ENCODE measurements at places on chromosomes 2 and 18.

- no peak for DNase-seq
Observed at GRCh38 chr2:227398684-227399670, 11.2 kb upstream of the SCYGR1 start.

GRCh38 chr2:69741229-69741574 lies 732 bp upstream of the ANXA4 start:
- DNase-seq, result peak; percentile 40

DNA sequence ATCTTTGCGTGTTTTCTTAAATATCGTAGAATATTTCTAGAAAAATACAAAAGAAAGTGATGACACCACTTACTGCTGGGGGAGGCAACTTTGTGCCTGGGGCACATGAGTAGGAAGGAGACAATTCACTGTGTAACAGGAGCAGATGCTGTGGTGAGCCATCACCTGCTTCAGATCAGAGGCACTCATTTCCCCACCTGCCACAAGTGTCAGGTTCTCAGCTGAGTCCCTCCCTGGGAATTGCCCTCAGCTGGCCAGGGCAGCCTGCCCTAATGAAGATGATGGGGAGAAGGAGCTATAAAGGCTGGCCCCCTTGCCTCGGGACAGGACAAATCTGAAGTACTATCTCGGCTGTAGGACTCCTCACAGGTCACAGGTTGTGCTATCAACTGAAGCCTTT lies 322.8 kb downstream of the STK39 start:
- no peak for DNase-seq

GRCh38 chr2:202317080-202317857 lies 51.7 kb downstream of the NOP58 start:
- DNase-seq, result no peak

DNA sequence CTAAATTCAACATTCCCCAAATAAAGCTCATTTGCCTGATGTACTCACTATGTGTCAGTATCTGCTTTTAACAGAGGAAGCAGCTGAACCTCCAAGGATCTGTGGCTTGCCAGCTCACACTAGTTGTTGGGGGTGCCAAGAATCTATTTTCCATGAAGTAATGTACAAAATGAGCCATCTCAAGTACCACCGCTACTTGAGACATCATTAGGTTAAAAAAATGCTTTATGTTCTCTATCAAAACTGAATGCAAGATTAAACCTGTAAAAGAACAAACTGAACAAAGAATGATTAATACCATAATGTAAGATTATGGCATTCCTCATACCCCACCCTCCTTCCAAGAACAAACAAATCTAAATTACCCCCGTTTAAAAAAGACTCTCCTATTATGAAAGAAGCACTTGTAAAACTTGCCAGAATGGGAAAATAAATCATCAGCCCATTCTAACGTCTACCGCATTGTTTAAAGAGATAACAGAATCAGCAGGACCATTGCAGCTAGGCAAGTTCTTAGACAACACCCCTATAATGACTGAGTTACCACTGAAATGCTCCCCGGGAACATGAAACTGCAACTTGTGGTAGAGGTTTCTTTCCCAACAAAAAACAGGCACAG lies 471.6 kb downstream of the DLGAP1 start:
- no peak for DNase-seq

- DNase-seq, result no peak
Observed at GRCh38 chr18:36200354-36200771, 13.1 kb downstream of the MOCOS start.

DNA sequence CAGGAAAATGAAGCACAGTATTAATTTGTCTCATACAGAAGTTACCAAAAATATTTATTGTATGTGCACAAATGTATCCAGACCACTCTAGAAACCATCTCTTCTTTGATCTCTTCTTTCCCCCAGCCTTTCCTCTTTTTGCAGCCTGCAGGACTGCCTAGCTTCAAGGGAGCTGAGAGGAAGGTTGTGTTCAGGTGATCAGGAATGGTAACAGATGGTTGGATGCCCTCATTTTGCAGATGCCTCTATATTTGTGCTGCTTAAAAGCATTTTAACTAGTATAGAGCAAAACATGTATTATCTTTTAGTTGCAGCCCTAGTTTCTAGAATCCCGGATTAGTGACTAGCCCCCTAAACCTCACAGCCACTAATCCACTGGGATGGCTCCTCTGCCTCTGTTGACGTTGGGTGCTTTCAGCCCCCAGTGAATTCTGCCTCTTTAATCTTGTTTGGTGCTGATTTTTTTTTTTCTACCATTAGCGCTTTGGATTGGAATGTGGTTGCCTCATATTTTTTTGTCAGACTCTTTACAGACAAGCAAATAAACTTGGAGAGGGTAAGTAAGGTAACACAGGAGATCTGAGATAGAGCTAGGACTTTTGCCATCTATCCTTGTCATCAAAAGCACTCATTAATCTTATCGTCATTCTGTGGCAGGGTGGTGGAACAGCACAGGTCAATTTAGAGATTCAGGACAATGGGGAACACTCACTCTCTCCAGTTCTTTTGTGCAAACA lies 103.8 kb upstream of the NDUFV2 start:
- no peak for DNase-seq

DNA sequence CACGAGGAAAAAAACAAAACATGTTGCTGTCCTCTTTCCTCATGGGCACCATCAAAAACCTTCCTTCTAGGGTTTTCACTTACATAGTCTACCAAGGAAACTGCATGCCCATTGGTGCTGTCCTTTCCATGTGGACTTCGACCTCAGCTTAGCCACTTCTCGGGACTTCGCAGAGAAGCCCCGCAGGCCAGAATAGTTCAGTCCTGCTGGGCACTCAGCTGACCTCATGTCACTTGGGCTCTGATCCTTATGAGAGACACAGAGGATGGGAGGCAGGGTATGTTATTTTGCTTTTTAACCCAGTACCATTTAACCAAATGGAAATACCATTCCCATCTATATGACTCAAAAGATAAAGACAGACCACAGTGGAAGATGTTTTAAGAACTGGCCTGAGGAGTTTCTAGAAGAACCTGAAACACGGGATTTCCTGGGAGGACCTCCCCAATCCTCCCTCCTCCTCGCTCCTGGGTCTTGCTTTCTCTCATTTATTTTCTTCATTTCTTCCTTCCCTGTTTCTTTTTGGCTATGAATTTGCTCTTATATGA lies 28.4 kb downstream of the AAK1 start:
- DNase-seq, result no peak

DNA sequence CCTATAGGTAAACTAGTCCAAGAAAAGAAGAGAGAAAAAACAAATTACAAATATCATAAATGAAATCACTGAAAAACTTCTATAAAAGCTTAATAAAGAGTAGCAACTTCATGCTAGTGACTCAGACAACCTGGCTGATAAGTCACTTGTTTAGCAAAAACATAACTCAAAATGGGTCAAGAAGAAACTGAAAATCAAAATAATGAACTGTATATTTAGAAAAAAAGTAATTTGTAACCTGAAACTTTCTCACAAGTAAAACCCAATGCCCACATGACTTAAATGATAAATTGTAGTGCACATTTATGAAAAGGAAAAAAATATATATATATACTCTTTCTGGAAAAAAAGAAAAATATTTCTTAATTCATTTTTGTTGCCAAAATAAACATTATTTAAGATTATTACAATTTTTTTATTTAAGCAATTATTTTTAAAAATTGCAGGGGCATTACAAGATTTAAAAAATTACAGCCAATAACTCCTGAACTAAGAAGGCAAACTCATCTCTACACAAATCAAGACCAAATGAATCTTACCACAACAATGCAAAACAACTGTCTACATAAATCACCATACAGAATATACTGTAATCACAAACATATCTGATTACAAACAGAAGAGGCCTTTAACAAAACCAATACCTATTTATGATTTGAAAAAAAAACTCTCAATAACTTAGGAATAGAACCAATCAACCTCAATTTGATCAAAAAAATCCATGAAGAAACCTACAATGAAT lies 406.3 kb downstream of the CDH7 start:
- no peak for DNase-seq

DNA sequence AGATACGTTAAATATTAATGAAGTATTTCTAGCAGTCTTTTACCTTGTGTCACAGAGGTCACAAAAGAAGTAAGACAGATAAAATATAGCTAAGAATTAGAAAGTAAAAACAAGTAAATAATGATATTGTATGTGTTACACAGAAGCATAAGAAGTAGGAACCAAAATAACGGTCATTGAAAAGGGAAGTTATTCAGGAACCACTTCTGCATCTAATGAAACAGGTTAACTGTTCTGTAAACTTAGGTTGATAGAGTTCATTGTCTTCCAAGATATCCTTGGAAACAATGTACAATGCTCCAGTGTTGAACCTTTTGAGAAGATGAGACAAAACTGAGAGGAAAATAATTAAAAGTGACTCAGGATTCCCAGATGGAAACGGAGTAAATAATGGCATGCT lies 57.1 kb upstream of the CD302 start:
- DNase-seq, result no peak

- DNase-seq, result no peak
Observed at GRCh38 chr2:180061085-180061484, 54.0 kb upstream of the CWC22 start.

DNA sequence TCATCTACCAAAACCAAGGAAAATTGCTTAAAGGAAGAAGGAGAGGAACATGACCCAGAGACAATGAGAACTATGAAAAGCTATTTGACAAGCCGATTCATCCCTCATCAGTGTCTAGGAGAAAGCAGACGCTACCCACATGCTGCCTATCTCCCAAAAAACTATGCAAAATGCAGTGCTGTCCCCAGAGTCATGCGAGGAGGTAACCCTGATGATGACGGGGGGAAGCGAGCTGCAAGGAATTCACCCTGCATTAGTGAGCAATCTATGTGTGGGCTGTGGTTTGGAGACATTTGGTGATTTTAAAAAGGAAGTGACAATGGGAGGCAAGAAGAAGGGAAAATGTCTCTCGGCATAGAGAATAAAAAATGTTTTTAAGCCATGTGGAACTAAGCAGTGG lies 472.7 kb downstream of the CMPK2 start:
- no peak for DNase-seq

- no peak for DNase-seq
Observed at GRCh38 chr2:112864072-112864471, 27.5 kb upstream of the IL1B start.

All from bone marrow (tissue), 2 donors.